AG09319 (cell line): ENCODE measurements at places on chromosomes 13 and 19.

- DNase-seq = no peak
These were observed 157.0 kb upstream of the PABPC3 start for GRCh38 chr13:24938966-24939365.

DNA sequence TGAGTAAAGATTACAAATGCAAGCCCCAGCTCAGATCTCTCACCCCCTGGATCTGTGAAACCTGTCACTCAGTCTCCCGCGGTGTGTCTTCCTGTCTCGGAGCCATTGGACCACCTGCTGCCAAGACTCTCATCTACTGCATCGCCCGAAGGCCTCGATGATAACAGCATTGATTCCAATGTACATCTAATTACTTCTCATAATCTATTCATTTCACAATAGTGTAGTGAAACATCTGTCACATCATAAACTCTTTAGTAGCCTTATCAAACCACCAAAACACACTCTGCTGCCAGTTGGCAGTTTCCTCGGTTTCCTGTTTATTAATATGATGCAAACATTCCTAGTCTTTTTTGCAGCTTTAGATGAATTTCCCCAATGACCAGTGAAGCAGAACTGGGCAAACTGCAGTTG is 220.3 kb downstream of the POU4F1 start:
- DNase-seq = no peak

DNA sequence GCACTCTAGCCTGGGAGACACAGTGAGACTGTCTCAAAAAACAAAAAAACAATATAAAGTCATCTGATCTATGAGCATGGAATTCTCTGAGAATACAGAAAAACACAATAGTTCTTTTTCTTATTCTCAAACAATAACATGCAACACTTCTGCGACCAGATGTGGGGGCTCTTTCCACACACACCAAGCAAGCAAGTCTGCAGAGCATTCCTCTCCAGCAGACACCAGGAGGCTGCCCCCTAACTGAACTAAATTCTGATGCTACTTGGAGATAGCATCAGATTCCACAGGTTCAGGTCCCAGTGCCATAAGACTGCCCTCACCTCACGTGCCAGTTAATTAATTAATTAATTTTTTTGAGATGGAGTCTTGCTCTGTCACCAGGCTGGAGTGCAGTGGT is 27.7 kb downstream of the ZNF101 start:
- no peak for DNase-seq

- DNase-seq = no peak
These were observed 11.6 kb upstream of the FPR3 start for GRCh38 chr19:51783372-51783771.

DNA sequence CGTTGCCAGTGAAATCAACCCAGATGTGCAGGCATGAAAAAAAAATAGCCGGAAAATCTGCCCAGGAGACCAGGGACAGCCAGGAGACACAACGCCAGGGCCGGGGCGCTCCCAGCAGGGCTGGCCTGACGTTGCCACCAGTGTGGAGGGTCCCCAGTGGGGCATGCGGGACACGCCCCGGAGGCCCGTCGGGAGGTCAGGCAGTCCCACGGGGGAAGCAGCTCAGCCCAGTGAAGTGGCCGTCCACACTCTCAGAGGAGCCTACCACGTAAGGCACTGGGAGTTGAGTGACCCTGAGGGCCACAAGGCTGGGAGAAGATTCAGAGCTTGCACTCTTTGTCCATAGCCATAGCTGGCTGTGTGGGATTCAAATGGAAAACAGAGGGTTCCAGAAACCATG is 53.2 kb upstream of the GAS6 start:
- no peak for DNase-seq

GRCh38 chr19:55259540-55260210 is 858 bp upstream of the PPP6R1 start:
- DNase-seq = no peak

- DNase-seq = no peak
These were observed 22.7 kb downstream of the TFDP1 start for GRCh38 chr13:113607056-113607888.

DNA sequence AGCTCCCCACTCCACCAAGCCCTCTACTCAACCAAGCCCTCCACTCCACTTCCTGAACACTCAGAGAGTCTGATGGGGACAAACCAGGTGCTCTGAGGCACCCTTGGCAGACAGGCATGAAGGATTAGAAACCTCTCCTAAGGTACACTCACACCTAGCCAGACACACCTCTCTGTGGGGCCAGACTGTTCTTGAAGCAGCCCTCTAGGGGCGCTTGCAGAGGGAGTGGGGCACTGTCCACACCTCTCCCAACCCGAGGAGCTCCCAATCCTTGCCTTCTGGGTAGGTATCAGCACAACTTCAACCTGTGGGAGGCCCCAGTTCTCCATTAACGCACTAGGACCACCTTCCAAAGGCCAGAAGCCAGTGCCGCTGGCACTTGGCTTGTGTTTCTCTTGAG is 108.7 kb upstream of the VSTM2B start:
- DNase-seq = no peak

DNA sequence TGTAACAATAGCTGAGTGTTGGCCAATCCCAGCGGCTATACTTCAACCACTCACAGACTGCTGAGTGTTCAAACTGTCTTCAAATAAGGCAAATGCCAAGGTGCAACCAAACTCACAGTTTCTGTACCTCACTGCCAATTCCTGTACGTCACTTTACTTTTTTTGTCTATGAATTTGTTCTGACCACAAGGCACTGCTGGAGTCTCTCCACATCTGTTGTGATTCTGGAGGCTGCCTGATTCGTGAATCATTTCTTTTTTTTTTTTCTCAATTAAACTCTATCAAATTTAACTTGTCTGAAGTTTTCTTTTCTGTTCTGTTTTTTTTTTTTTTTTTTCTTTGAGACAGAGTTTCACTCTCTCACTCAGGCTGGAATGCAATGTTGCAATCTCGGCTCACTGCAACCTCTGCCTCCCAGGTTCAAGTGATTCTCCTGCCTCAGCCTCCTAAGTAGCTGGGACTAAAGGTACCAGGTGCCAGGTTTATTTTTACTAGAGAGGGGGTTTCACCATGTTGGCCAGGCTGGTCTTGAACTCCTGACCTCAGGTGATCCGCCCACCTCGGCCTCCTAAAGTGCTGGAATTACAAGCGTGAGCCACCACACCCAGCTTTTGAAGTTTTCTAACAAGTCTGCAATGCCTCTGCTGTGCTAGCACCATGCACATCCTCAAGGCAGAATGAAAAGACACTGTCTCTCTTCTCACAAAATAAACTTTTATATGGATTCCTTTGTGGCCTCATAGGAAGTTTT is 401.7 kb downstream of the IRS2 start:
- DNase-seq = peak; percentile 57

GRCh38 chr19:5448374-5448773 is 6.8 kb upstream of the ZNRF4 start:
- DNase-seq = no peak

- no peak for DNase-seq
These were observed 5.8 kb upstream of the TPM4 start for GRCh38 chr19:16070366-16070990.

DNA sequence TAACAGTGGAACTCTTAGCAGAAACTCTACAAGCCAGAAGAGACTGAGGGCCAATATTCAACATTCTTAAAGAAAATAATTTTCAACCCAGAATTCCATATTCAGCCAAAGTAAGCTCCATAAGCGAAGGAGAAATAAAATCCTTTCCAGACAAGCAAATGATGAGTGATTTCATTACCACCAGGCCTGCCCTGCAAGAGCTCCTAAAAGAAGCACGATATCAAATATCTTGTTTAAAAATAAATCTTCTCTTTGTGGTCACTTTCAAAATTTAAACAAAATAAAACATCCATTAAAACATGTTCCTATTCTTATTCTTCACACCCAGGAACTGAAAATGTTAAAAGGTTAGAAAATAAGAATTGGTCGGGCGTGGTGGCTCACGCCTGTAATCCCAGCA is 13.7 kb downstream of the MICU2 start:
- DNase-seq = no peak

GRCh38 chr13:102873653-102874052 is 27.8 kb downstream of the ERCC5 start:
- no peak for DNase-seq

GRCh38 chr13:19685437-19685836 is 52.0 kb downstream of the MPHOSPH8 start:
- DNase-seq = no peak

- peak; percentile 56 for DNase-seq
These were observed 147.5 kb downstream of the CYSLTR2 start for GRCh38 chr13:48801255-48801654.

GRCh38 chr13:60210510-60211330 is 47.0 kb upstream of the DIAPH3 start:
- no peak for DNase-seq

DNA sequence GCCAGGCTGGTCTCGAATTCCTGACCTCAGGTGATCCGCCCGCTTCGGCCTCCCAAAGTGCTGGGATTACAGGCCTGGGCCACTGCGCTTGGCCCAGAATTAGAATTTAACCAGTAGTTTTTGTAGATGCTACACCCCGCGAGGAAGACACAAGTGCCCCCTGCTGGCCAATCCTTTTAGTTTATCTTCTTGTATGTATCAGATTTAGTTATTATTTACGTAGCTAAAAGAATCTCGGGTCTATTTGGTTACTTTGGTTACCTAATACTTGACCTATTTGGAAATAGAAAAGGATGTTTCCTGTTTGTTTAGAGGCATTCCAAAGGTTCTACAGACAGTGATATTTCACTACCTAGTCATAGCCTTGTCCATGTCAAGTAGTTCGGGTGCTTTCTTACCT is 22.0 kb downstream of the MUC16 start:
- no peak for DNase-seq

- DNase-seq = no peak
These were observed 25.9 kb upstream of the GATAD2A start for GRCh38 chr19:19379527-19379926.

GRCh38 chr19:48418317-48419064 is 25.0 kb downstream of the GRIN2D start:
- no peak for DNase-seq

DNA sequence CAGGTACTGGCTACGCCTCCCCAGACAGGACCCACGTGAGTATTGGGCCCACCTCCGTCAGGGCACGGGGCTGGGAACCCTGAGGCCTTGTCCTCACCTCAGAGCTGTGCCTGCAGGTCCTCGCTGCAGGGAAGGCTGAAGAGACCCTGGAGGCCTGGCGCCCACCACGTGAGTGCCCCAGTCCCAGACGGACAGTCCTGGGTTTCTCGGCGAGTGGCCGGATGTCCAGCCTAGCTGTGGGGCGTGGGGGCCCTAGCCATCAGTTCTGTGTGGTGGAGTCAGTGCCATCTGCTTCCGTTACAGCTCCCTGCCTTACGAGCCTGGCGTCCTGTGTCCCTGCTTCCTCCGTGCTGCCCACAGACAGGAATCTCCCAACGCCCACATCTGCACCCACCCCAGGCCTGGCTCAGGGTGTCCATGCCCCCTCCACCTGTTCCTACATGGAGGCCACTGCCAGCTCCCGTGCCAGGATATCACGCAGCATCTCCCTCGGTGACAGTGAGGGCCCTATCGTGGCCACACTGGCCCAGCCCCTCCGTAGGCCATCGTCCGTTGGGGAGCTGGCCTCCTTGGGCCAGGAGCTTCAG is 7.8 kb upstream of the OVOL3 start:
- no peak for DNase-seq

- peak; percentile 93 for DNase-seq
These were observed 35.8 kb upstream of the MEDAG start for GRCh38 chr13:30870049-30870884.

- DNase-seq = no peak
These were observed 263.5 kb downstream of the FOXO1 start for GRCh38 chr13:40402931-40403431.

GRCh38 chr13:33832872-33833271 is 14.9 kb downstream of the RFC3 start:
- no peak for DNase-seq

- DNase-seq = no peak
These were observed 8.4 kb downstream of the RGL3 start for GRCh38 chr19:11410682-11411081.

DNA sequence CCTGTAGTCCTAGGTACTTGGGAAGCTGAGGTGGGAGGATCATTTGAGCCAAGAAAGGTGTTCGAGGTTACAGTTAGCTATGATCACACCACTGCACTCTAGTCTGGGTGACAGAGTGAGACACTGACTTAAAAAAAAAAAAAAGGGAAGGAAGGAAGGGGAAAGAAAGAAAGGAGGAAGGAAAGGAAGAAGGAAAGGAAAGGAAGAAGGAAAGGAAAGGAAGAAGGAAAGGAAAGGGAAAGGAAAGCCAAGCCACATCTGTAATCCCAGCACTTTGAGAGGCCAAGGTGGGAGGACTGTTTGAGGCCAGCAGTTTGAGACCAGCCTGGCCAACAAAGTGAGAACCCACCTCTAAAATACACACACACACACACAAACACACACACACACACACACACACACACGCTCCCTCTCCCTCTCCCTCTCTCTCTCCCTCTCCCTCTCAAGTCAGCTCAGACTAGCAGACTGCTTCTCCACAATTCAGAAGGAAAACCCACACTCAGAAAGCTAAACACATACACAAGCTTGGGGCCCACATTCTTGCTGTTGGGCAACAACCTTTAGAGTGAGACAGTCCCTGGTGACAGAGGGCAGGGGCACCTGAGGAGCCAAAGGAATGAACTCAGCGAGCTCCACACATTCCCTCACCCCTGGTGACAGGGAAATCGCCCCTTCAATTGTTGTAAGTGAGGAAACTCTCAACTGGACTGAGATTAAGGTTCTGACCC is 2.7 kb downstream of the ZNF709 start:
- no peak for DNase-seq

- no peak for DNase-seq
These were observed 463 bp upstream of the GPC6 start for GRCh38 chr13:93226065-93226622.

- no peak for DNase-seq
These were observed 11.5 kb downstream of the FAM187B start for GRCh38 chr19:35216833-35217648.

DNA sequence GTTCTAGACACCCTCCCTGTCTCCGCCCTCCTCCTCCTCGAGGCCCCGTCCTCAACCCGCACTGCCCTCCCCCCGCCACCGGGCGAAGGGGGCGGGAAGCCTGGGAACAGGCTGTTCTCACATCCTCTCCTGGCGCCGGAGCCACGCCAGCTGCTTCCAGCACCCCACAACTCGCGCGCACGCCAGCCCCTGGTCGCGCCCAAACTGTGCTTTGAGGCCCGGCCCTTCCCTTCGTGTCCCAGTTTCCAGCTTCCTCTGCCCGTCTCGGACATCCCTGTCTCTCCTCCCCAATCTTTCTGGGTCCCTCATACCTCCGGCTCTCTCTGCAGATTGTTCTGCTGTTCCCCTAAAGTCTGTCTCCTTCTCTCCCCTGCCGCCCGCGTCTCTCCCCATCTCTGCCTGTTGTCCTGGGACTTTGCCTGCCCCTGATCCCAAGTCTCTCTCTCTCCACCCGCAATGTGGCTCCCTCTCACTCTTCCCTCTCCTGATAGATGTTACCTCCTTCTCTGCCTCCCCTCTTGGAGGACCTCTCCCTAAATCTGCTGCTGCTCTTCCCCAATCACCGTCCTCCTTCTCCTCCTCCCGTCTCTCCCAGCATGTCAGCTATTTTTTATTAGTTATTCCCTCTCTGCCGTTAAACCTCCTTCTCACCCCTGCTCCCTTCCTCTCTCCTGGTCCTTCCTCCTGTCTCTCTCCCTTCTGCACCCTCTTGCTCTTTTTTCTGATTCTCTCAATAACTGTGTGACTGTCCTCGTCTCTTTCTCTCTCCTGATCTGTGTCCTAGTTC is 14.2 kb downstream of the DPF1 start:
- no peak for DNase-seq
